ENCODE measurements at places on chromosomes 5 and 9.

GRCh38 chr9:36894695-36895310, 139.3 kb downstream of the PAX5 start:
- H3K36me3 ChIP-seq, result no peaks in the 10 kb centered on the region
- no peaks in the 10 kb centered on the region for H3K4me1 ChIP-seq
- H3K4me3 ChIP-seq, result no peak overlapping the region
- no peaks in the 10 kb centered on the region for H3K27me3 ChIP-seq

GRCh38 chr5:134175921-134176510, 734 bp downstream of the SKP1 start:
- peak; percentile 27 for DNase-seq
- H3K27ac ChIP-seq, result peak overlapping the region; percentile 99
- H3K4me3 ChIP-seq, result peak overlapping the region; percentile 88
- peaks cover 11% of the 10 kb centered on the region for H3K4me1 ChIP-seq
- no peaks in the 10 kb centered on the region for H3K27me3 ChIP-seq
- peaks cover 28% of the 10 kb centered on the region for H3K36me3 ChIP-seq

GRCh38 chr5:34684980-34685352, 28.8 kb downstream of the RAI14 start:
- H3K36me3 ChIP-seq, result no peaks in the 10 kb centered on the region
- H3K27me3 ChIP-seq, result no peaks in the 10 kb centered on the region
- H3K27ac ChIP-seq, result no peak overlapping the region
- H3K4me1 ChIP-seq, result peaks cover 10% of the 10 kb centered on the region
- no peak overlapping the region for H3K4me3 ChIP-seq
- DNase-seq, result no peak

DNA sequence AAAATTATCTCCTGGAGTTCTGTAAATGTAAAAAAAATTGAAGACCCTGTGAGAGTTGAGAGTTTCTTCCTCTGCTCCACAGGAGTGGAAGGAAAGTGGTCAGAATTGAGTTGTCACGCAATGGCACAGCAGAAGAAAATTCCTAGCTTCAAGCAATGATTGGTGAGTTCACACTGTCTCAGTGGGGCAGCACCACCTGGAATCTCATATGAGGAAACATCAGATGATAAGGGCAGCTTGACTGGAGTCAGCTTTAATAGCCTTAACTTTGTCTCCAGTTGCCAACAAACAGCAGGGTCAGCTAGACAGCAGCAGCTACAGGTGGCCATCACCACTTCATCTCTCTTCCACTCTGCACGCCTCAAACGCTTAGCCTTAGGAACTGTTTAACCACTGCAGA, 211.1 kb downstream of the EFNA5 start:
- H3K27me3 ChIP-seq, result no peaks in the 10 kb centered on the region
- peaks cover 6% of the 10 kb centered on the region for H3K4me1 ChIP-seq
- H3K36me3 ChIP-seq, result no peaks in the 10 kb centered on the region
- no peak overlapping the region for H3K27ac ChIP-seq

DNA sequence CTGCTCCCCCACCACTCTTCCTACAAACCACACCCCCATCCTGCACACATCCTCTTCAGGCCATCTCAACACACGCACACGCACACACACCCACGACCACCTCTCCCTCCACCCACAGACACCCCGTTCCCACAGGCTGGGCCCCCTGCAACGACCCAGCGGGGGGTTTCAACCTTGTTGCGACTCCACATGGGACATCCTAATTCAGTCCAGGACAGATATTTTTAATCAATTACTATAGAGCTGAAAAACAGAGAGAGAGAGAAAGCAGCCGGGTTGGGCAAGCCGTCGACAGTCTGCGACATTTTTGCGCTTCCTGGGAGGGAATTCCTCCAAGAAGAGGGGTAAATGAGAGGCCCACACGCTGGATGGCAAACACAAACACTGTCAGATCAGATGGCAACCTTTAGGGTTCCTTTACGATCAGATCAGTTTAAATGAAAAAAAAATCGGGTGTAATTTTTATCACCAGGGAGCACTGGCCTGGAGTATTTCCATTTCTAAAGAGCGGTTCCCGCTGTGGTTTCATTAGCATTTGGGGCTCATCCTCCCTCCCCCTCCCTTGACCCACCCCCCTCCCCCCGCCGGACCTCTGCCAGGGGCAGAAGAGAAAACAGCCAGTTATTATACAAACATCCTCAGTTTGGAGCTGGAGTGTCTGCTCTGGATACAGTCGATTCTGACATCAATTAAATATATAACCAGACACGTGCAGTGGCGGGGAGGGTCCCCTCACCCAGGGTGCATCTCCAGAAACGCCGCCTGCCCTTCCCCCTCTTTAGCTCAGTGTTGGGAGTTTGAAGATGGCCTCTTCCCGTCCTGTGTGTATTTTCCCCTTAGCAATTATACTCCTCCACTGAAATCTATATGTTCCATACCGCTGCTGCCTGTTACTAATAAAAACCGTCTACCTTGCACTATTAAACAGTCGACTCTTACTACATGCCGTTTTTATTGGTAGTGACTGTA, 2.3 kb upstream of the IRX2 start:
- H3K36me3 ChIP-seq, result no peaks in the 10 kb centered on the region
- no peak for DNase-seq
- peaks cover 10% of the 10 kb centered on the region for H3K4me1 ChIP-seq
- H3K27me3 ChIP-seq, result peaks cover 99% of the 10 kb centered on the region

- H3K27me3 ChIP-seq, result no peaks in the 10 kb centered on the region
- H3K4me3 ChIP-seq, result no peak overlapping the region
- no peak overlapping the region for H3K27ac ChIP-seq
- no peaks in the 10 kb centered on the region for H3K4me1 ChIP-seq
- no peak for DNase-seq
These were observed 54.3 kb upstream of the RGS7BP start for GRCh38 chr5:64451551-64451950.

GRCh38 chr9:90734631-90735030, 67.0 kb upstream of the SYK start:
- peaks cover 3% of the 10 kb centered on the region for H3K27me3 ChIP-seq
- no peak overlapping the region for H3K4me3 ChIP-seq
- DNase-seq, result no peak
- no peaks in the 10 kb centered on the region for H3K4me1 ChIP-seq

DNA sequence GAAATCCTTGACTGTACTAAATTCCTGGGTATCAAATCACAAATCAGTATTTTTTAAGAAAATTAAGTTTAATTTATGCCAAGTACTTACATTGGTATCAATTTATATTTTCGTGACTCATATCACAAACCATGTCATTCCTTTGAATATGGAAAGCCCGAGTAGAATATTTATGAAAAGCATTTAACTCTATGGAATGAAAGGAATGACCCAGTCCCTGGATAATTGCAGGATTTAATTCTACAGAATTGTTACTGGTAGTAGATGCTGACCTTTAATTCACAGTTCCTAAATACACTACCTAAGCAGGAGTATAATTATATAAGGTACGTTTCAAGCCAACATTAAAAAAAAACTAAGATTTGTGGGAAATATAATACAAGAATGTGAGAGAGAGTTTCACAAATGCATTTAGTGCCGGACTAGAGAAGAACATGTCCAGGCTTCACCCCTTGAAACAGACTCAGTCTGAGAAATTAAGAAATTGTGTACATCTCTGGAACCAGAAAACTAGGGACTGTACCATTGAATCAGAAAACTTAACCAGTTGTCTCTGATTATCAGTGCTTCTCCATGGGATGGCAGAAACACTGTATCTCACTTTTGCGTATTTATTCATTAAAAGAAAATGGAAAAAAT, 28.5 kb upstream of the PLPPR1 start:
- H3K36me3 ChIP-seq, result no peaks in the 10 kb centered on the region
- no peak for DNase-seq
- H3K4me3 ChIP-seq, result no peak overlapping the region
- no peaks in the 10 kb centered on the region for H3K27me3 ChIP-seq

DNA sequence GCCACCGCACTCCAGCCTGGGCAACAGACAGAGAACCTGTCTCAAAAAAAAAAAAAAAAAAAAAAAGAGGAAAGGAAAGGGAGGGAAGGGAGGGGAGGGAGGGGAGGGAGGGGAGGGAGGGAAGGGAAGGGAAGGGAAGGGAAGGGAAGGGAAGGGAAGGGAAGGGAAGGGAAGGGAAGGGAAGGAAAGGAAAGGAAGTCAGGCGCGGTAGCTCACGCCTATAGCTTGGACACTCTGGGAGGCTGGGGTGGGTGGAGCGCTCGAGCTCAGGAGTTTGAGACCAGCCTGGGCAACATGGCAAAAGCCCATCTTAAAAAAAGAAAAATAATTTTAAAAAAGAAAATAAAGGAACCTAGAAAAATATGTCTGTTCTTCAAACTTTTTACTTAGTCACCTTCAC, 56.0 kb upstream of the CER1 start:
- H3K4me1 ChIP-seq, result no peaks in the 10 kb centered on the region
- no peak overlapping the region for H3K27ac ChIP-seq
- no peak for DNase-seq
- H3K27me3 ChIP-seq, result no peaks in the 10 kb centered on the region

DNA sequence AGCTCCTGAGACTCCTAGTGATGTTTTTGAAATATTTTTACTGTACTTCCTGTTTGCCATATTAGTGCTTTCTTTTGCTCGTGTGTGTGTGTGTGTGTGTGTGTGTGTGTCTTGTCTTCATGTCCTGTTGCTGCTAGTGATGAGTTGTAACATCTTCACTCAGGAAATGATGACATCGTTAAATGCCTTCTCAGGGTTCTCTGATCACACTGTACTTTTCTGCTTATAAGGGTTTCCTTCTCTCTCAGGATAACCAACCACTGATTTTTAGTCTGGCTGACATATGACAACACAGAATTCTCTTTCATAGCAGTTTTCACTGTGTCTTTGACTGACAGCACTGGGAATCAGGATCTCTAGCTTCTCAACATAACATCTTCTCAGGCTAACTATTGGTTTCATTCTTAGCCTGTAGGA, 16.1 kb downstream of the SV2C start:
- no peak for DNase-seq
- H3K4me1 ChIP-seq, result no peaks in the 10 kb centered on the region
- no peak overlapping the region for H3K27ac ChIP-seq

DNA sequence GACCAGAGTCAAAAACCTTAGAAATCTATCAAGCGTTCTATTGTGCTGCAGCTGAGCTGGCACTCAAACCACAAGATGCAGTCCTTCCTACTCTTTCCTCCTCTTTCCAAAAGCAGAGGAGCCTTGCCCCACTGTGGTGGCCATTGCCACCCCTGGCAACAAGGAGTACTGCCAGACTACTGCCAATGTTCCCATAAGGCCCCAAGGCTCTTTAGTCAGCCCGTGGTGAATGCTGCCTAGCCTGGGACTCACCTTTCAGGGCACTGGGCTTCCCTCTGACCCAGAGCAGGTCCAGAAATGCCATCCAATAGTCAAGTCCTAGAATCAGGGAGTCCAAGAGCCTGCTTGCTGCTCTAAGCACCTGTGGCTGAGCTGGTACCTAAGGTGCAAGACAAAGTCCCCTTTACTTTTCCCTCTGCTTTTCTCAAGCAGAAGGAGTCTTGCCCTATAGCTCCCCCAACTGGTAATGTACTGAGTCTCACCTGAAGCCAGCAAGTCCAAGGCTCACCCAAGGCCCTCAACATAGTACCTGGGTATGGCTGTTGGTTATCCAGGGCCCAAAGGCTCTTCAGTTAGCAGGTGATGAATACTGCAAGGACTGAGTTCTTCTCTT, 219.4 kb downstream of the ATPSCKMT start:
- H3K27me3 ChIP-seq, result no peaks in the 10 kb centered on the region
- DNase-seq, result no peak
- no peak overlapping the region for H3K4me3 ChIP-seq
- no peaks in the 10 kb centered on the region for H3K4me1 ChIP-seq

DNA sequence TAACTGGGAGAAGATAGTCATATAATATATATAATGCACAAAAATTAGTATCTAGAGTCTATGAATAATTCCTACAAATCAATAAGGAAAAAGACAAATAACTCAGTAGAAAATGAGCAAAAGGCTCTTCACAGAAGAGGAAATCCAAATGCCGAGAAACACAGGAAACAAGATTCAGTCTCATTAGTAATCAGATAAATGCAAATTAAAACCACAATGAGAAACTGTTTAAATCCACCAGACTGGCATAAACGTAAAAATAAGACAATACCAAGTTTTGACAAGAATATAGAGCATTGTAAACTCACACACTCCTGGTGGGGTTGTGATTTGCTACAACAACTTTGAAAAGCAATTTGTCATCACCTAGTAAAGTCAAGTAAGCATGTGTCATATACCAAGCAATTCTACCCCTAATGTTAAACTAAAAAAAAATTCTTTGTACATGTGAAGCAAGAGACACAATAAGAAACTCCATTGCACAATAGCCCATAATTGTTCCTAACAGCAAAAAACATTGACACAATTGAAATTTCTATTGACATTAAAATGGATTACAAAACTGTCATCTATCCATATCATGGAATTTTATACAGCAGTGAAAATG, 21.0 kb upstream of the UBLCP1 start:
- no peaks in the 10 kb centered on the region for H3K27me3 ChIP-seq
- H3K36me3 ChIP-seq, result no peaks in the 10 kb centered on the region
- DNase-seq, result no peak

DNA sequence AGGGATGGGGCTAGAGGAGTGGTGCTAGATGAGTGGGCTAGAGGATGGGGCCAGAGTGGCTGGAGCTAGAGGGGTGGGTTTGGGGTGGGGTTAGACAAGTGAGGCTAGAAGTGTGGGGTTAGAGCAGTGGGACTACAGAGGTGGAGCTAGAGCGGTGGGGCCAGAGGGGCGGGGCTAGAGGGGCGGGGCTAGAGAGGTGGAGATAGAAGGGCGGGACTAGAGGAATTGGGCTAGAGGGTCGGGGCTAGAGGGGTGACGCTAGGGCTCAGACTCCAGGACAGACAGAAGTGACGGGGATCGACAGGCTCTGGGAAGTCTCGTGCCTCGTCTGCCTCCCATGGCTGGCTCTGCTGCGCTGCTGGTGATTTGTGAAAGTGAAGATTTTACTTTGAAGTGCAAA, 31.0 kb upstream of the TENT4A start:
- H3K27ac ChIP-seq, result no peak overlapping the region
- peaks cover 27% of the 10 kb centered on the region for H3K27me3 ChIP-seq
- H3K4me1 ChIP-seq, result no peaks in the 10 kb centered on the region
- no peak for DNase-seq

DNA sequence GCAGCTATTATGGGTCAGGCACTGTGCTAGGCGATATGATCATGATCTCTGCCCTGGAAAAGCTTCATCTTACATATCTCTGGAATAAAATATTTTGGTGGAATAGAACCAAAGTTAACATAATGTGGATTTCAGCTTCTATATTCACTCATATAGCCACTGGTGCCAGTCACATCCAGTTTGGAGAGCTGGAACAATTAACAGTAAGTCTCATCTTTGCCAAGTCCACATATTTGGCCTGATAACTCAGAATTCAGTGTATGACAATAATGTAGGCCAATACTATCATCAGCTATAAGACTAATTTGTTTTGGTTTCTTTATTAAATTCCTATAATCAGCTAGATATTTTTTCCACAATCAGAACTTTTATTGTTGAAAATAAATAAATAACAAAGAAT, 5.9 kb upstream of the FAM13B start:
- no peak for DNase-seq
- no peaks in the 10 kb centered on the region for H3K4me1 ChIP-seq
- no peak overlapping the region for H3K27ac ChIP-seq
- no peaks in the 10 kb centered on the region for H3K27me3 ChIP-seq

- H3K27ac ChIP-seq, result peak overlapping the region; percentile 62
- H3K4me3 ChIP-seq, result no peak overlapping the region
- no peaks in the 10 kb centered on the region for H3K27me3 ChIP-seq
- DNase-seq, result no peak
- no peaks in the 10 kb centered on the region for H3K36me3 ChIP-seq
These were observed 29.7 kb downstream of the PCDHGC5 start for GRCh38 chr5:141518618-141519015.

- no peaks in the 10 kb centered on the region for H3K36me3 ChIP-seq
- no peak overlapping the region for H3K27ac ChIP-seq
- no peaks in the 10 kb centered on the region for H3K4me1 ChIP-seq
- H3K27me3 ChIP-seq, result no peaks in the 10 kb centered on the region
- DNase-seq, result no peak
- no peak overlapping the region for H3K4me3 ChIP-seq
These were observed 971.5 kb downstream of the EFNA5 start for GRCh38 chr5:106699198-106699597.

Data from left lung (tissue), 14 donors.